Cortex of kidney (tissue), 1 donor: ENCODE measurements at places on chromosomes 3 and 15.

- DNase-seq: no peak
These were observed 95.4 kb downstream of the ABHD5 start for GRCh38 chr3:43786102-43786501.

GRCh38 chr3:14007006-14007405, 117.7 kb downstream of the CHCHD4 start:
- no peak for DNase-seq

DNA sequence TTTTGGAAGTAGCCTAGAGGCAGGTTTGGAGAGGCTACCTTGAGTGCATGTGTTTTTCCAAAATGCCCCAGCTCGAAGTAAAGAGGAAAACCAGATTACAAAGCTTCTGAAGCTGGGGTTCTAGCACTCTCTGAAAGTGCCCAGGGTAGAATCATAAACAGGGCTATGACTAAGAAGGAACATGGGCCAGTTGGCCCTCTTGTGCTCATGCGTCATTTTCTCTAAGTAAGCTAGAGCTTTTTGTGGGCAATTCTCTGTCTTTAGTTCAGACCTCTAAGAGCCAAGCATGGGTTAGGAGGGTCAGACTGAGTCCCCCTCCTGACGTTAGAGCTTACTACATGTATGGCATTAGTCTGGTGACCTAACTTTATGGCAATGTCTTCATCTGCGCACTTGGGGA, 129.5 kb upstream of the UMPS start:
- no peak for DNase-seq

GRCh38 chr3:19769694-19770093, 164.3 kb downstream of the EFHB start:
- DNase-seq: no peak

DNA sequence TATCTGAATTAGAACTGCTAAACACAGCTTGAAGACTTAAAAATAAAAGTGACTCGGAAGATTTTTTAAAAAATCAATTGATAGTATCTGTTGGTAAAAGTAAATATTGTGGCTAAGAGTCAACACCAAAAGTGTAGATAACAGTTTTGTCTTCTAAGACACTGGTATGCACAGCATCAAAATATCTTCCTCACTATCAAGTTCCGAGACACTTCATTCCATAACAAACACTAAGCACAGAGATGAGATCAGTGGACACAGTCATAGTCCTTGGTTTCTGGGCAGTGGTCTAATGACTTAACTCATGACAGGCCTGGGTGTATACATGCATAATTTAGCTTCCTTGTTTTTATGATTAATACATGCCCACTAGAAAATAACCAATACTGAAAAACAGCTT, 63.2 kb downstream of the PXYLP1 start:
- DNase-seq: no peak

DNA sequence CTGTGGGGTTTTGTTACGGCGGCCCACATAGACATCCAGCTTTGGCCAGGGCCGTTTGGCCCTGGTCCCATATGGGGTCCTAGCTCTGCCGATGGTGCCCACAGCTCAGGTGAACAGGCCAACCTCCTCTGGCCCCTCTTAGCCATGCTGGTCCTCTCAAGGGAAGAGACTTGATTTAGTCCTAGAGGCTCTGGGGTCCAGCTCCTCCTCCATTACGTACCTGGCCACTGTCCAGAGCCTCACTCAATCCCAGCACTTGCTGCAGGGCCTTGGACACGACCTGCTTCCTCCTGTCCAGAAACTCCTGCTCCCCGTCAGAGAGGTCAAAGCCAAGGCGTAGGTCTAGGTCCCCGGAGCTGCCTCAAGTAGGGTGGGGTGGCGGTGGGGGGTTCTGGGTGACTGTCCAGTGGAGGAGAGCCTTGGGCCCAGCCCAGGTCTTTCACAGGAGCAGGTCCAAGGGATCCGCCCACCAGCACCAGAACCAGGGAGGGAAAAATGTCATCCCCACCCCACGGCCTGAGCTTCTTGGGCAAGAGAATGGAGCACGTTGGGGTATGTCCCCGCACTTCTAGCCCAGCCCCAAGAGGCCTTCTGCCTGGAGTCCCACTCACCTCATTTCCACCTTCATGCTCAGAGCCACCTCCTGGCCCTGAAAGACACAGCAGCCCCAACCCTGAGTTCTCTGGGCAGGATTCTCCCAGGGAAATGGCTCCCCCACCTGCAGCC, 6.8 kb downstream of the PLA2G4F start:
- DNase-seq: no peak

DNA sequence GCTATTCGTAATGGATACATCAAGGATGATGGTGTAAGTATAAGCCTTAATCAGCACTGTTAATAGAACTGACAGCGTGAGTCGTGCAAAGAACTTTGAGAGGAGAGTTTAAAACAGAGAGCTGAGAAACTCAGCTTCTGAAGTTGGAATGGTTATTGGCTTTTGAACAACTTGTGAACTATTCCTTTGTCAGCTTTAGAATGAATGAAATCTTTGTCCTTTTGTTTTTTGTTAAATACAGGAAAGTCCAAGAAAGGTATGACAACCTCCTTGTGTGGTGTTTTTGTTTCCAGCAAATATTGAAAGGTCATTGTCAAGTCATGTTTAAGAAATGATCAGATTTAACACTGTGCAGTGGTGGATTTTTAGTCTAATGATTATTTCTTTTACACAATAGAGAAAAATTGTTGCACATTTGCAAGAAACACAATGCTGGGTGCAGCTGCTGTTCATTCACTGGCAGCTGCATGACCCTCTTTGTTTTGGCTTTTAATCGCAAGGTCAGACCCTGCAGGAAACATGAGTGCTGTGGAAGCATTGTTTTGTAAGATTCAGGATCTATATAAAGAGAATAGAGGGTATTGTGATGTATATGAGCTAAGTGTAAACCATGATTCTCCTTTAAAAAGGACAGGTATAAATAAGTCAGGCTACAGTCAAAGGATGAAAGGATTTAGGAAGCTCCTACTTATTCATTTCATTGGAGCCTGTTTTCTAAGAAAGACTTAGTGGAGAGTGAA, 21.7 kb upstream of the ABHD10 start:
- DNase-seq: no peak

DNA sequence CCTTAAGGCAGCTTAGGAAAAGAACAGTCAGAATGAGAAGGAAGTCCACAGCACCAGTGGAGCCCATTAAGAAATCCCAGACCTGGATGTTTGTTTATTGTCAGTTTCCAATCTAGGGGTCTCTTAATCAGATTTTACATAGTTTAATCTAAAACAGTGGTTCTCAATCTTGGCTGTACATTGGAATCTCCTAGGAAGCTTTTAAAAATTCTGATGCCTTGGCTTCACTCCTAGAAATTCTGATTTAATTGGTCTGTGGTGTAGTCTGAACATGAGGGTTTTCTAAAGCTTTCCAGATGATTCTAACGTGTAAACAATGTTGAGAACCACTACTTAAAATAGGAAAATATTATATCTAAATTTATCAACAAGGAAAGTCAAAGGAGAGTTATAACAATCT, 56.6 kb upstream of the SPRED1 start:
- no peak for DNase-seq

DNA sequence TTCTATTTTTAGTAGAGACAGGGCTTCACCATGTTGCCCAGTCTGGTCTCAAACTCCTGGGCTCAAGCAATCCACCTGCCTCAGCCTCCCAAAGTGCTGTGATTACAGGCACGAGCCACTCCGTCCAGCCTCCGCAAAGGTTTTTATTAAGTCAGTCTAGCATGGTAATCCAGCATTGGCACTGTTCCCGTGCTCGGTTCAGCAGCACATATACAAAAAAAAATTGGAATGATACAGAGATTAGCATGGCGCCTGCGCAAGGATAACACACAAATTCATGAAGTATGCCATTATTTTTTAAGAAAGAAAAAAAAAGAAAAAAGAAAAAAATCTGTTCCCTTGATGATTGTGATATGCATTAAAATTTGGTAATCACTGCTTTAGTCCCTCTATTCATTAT, 8.5 kb downstream of the CKMT1A start:
- DNase-seq: no peak

GRCh38 chr3:184359610-184360009, 1.8 kb downstream of the CLCN2 start:
- DNase-seq: no peak

DNA sequence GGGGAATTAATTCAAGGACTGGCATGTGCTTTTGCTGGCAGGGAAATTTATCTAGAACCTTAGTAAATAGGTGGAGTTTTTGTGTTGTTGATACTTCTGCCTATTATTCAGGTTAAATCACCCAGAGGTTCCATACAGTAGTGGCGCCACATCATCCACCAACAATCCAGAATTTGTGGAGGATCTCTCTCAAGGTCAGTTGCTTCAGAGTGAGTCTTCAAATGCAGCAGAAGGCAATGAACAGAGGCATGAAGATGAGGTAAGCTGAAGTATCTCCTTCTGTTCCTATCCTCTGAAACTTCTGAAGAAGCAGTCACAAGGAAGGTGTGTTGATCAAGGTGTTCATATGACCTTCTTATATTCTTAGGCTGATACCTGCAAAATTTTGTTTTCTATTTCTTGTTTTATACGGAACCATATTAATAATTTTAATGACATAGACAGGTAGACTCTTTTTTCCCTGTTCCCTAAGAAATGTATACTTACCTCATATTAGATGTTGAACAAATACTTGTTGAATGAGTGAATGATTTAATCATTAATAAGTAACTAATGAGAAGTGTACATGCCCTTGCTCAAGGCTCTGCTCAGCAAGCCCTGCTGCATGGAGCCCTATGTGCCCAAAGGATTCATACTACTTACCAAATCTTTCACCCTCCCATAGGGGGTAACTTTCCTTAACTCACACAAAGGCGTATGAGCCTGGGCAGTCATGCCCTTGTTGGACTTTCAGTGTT, 43.6 kb downstream of the HMG20A start:
- no peak for DNase-seq

DNA sequence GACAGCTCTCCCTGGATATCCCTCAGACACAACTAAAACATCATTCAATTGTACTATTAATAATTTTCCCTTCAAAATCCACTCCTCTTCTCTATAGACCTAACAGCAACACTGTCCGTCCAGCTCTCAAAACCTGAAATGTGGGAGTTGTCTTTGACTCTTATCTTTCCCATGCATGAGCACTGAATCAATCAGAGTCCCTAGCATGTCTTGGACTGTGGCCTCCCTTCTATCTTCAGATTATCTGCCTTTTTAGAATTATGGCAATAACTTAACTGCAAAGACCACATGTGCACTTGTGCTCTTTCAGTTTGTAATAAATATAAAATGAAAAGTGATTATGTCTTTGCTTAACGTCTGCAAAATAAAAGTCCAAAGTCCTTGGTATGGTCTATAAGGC, 107.0 kb downstream of the UBE3A start:
- DNase-seq: no peak

- DNase-seq: no peak
These were observed 124.6 kb downstream of the AKAP13 start for GRCh38 chr15:85504749-85505676.

DNA sequence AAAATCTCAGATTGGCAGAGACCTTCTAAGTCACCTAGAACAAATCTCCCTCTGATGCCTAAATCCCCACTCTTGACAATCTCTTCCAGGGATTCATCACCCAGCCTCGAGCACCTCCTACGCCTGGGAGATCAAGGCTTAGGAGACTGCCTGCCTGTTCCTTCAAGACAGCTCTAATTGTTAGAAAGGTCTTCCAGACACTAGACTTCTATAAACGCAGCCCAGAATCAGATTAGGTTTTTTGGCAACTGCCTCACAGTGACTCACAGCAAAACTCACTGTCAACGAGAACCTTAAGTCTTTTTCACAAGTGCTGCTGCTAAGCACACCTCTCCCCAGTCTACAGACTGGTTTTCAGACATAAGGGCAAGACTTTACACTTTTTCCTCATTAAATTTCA, 23.1 kb downstream of the SRGAP3 start:
- no peak for DNase-seq

DNA sequence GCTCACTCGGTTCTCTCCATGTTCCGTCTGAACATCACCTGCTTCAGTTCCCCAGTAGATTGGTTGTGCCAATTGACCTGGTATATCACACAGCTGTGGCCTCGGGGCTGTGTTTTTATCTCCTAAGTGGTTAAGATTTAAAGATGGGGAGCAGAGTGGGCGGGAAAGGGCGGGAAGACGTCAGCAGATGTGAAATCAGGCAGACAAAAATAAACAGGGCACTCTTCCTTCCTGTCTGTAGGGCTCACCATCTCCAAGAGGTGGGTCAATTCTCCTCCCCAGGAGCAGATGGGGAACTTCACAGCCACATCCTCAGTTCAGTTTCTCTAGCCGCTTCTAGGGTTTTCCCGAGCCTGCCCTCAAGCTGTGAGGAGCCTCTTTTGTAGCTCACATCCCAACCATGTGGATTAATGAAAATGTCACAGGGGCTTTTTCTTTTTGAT, 26.8 kb upstream of the LIMD1 start:
- no peak for DNase-seq

- no peak for DNase-seq
These were observed 243.5 kb upstream of the UBE2E2 start for GRCh38 chr3:22959593-22959992.

DNA sequence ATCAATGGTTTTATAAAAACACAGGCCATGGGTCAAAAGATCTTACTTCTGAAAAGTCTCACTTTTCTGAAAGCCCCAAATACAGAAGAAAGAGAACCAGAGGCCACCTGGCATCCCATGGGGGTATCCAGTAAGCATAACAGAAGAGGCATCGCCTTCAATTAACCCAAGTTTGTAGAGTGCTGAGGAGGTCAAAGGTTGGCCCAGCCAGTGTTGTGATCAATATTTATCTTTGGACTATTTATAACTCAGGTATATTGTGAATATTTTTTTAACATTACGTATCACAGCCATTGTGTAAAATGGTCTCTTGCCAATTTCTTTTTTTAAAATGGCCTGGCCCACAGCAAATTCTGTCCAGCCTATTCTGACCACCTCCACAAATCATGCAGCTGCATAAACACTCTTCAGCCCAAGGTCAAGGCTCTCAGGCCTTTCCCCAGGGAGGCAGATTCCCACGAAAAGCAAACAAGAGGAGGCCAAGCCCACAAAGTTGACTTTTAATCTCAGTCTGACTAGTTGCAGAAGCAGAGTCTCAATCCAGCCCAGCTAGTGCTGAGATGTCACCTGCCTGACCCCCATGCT, 26.2 kb upstream of the SPTBN5 start:
- DNase-seq: no peak

GRCh38 chr3:34260271-34261000, 462.0 kb downstream of the PDCD6IP start:
- DNase-seq: no peak

- no peak for DNase-seq
These were observed 895 bp downstream of the HYKK start for GRCh38 chr15:78508272-78508671.

DNA sequence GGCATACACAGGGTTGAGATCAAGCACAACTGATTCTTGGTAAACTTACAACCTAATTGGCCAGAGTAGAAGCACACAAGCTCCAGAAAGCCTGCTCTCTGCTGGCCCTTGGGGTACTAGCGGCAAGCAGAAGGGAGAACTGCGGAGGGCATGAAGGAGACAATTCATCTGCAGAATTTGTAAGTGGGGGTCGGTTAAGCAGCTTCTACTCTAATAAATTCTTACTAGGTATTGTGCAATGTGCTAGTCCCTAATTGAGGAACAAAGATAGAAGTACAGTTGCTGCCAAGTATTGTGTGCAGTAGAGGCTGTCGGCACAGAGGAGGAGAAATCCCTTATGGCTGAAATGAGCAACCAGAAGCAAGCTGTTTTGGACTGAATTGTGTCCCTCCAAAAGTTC, 91.2 kb upstream of the VEPH1 start:
- DNase-seq: no peak

GRCh38 chr3:63998852-63999754, 24.2 kb downstream of the PSMD6 start:
- no peak for DNase-seq
